ENCODE measurements at places on chromosomes 1 and 21.

DNA sequence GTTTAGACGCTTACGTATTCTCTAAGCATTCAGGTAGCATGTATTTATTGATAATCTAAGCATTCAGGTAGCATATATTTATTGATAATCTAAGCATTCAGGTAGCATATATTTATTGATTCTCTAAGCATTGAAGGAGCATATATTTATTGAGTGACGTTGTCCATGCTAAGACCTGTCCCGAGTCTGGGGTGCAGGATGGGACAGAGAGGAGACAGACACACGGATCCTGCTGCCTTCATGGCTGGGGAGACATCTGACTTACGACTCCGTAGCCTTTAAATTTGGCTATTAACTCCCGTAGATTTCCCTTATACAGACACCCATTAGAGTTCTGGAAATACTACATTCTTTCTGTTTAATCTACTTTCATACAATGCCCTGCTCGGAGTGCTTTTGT lies 982 bp downstream of the SCCPDH start:
- no peak for DNase-seq

DNA sequence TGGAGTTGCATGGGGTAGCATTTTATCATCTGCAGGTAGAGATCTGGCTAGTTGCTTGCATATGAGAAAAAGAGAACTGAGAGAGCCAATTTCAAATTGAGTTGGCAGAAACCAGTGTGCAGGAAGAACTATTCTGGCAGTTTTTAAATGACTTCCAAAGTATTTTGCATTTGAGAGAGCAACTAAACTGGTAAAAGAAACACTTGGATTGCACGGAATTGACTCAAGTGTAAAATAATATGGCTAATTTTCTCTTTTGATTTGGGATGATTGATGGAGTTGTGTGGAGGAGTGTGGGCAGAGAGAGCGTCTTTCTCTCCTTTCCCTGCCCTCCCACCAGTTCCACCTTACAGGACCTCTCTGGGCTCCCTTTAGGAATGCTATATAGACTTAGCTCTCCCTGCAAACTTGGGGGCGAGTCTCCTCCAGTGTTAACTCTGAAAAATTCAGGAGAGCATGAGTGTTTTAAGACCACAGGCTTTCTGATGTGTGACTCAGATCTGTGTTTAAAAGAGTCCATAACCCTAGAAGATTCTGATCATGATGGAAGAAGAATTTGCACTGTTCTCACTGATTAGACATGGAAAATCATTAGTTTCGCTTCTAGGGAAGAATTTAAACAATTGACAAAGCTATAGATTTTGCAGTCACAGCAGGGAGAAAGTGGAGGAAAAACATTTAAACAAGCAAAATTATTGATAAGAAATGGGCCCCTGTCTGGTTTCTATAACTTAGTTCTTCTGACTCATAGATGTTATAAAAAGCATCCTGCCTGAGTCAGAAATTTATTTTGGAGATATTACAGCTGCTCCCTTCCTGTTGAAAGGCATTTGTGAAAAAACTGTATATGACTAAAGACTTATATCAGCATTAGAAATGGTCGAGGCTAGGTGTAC lies 24.9 kb upstream of the CTBS start:
- DNase-seq: peak; percentile 66

- peak; percentile 9 for DNase-seq
Measured at GRCh38 chr1:182768963-182769362, 20.6 kb upstream of the NPL start.

DNA sequence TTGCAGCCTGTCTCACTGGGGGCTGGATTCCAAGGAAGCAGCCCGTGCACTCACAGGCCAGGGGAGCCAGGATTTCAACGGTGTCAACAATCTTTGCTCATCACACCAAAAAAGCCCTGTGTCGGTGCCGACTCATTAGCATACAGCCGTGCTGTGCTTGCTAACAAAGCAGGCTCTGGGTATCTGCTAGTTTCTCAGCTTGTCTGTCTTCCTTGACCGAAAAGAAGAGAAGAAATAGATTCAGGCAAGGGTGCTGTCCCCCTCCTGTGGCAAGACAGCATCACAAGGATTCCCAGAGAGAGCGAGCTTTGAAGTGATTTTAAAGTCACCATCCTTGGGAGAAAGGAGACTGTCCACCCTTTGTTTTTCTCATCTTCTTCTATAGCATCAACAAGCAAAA lies 214.7 kb downstream of the SDCCAG8 start:
- no peak for DNase-seq

GRCh38 chr1:202806845-202807450 lies 1.3 kb downstream of the KDM5B start:
- DNase-seq: no peak

DNA sequence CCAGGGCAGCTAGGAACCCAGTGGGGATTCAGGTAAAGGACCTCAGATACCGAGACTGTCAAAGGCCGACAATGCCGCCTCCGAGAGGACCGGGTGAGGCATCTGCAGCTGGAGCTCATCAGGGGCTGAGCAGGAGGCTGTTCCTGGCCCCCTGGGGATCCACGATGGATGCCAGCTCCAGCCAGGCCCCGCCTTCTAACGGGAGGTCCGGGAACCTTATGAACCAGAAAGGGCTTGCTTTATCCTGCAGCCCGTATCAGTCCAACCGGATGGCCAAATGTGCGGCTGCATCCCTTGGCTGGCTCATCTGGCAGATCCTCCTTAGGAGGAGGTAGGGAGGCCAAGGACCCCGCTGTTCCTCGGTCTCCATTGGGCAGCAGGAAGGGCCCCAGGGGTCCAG lies 32.0 kb downstream of the SLC45A1 start:
- DNase-seq: no peak

DNA sequence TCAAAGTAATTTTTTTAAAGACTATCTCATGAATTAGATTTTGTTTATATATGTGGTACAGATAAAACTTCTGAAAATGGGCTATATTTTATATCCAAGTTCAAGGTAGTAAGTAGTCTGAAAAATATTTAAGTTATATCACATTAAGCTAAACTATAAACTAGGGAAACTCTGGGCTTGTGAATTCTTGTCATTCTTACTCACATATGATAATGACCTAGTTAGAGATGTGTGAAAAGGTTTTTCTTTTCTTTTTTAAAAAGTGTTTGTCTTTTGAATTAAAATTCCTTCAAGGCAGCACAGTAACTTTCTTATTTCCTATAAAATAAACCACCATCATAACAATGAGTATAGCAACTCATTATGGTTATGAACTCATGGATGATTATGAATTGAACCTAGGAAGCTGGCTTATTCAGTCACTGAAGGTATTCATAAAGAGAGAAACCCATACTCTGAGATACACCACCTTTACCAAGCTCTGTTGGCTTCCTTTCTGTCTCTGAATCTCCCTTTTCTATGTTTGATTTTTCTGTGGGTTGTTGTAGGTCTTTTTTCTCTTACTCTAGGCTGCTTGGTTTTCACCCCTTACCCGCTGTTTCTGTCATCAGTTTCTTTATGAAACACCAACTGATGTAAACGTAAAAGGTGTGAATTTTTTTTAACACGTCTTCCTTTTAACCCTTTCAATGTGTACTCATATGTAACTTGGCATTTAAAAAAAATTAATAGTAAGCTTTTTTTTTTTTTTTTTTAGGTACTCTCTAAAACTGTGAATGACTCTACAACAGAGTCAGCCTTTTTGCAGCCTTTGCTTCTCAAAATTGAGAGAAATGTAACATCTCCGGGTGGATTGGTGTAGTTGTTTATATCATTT lies 25.2 kb downstream of the IL12RB2 start:
- DNase-seq: no peak

DNA sequence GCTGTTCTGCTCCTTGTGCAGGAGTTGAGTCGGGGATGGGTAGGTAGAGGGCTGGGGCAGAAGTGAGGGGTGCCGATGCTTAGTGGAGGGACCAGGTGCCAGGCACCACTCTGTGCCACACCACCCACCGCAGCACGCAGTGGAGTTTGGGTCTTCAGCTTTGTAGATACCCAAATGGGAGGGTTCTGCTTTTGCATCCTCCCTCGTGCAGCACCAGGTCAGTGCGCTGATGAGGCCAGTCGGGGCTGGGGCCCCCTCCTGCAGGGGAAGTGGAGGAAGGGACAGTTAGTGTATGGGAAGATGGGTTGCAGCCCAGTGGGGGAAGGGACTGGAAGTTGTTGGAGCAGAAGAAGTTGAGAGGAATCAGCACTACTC lies 244.0 kb downstream of the RHOU start:
- no peak for DNase-seq

- DNase-seq: no peak
Measured at GRCh38 chr1:40363721-40364120, 9.8 kb upstream of the SMAP2 start.

GRCh38 chr1:179955287-179955680 lies 674 bp downstream of the CEP350 start:
- DNase-seq: no peak

DNA sequence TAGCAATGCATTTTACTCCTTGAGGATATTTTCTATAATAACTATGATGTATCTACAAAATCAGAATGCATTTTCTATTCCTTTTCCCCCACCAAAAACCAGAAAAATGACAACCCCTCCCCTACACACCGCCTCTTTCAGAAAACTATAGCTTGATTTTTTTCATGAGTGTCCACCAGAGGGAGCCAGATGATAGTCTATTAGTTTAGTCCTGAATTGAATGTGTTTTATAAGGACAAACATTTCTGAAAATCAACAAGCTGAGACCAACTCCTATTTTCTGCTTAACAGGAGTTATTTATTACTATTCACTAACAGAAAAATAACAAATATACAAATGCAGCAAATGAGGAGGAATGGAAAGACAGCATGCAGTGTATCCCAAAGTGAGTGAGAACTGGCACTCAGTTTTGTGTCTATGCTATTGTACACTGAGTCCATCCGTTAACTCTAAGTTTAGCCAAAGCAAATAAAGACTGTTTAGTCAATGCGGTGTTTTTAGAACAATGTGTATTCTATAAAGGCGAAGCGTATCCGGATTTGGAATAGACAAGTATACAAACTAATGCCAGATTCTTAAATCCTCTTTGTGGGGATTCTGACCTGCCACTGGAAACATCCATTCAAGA lies 182.6 kb downstream of the VAV3 start:
- peak; percentile 15 for DNase-seq

DNA sequence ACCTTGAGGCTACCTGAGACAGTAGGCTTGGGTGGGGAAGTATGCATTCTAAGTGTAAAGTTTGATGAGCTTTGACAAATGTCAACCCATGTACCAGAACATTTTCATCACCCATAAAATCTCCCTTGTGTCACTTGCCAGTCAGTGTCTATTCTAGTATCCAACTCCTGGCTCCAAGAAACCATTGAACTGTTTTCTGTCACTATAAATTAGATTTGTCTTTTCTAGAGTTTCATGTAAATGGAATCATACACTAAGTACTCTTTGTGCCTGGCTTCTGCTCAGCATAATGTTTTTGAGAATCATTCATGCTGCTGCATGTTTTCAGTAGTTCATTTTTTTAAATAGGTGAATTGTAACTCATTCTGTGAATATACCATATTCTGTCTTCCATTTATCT lies 165.4 kb downstream of the DNM3 start:
- DNase-seq: no peak

- no peak for DNase-seq
Measured at GRCh38 chr1:154975409-154976059, 1.1 kb downstream of the CKS1B start.

DNA sequence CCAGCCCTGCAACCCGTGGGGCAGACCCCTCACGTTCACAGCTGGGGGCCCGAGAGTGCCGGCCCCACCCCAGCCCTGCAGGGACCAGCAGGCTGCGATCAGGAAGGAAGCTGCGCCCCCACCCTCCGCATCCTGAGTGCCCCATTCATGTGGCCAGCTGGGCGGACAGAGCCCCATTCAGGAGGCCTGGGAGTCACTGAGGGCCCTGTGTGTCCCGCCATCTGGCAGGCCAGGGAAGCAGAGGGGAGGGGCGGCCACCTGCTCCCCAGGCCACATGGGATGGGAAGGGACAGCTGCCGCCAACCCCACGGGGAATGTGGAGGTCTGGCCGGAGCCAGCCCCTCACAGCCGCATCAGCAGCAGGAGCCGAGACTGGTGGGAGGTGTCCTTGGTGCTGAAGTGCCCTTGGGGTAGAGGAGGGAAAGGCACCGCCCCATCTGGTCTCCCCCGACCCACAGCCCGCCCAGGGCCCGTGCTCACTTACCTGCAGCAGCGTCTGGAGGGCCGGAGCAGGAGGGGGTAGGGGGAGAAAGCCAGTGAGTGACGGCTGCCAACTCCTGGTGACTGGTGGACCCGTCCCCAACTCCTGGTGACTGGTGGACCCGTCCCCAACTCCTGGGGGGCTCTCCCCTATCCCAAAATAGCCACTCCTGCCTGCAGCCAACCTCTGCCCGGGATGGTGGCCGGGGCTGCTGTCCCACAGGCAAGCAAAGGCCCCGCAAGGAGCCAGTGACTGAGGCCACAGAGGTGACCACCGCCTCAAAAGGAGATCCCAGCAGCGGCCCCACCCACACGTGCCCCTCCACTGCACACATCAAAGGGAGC lies 8.7 kb downstream of the ACAP3 start:
- DNase-seq: no peak

DNA sequence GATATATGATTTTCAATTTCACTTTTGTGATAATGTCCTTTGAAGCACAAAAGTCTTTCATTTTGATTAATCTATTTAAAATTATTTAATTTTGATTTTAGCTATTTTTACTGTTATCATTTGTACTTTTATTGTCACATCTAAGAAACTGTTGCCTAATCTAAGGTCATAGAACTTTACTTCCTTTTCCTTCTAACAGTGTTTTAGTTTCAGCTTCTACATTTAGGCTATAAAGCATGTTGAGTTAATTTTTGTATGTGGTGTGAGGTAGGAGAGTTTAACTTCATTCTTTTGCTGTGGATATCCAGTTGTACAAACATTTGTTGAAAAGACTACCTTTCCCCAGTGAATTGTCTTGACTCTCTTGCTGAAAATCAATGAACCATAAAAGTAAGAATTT lies 204.5 kb downstream of the TM2D1 start:
- DNase-seq: no peak

- DNase-seq: peak; percentile 39
Measured at GRCh38 chr1:56397811-56398231, 181.5 kb downstream of the PLPP3 start.

GRCh38 chr1:77188770-77189169 lies 30.5 kb downstream of the PIGK start:
- no peak for DNase-seq

DNA sequence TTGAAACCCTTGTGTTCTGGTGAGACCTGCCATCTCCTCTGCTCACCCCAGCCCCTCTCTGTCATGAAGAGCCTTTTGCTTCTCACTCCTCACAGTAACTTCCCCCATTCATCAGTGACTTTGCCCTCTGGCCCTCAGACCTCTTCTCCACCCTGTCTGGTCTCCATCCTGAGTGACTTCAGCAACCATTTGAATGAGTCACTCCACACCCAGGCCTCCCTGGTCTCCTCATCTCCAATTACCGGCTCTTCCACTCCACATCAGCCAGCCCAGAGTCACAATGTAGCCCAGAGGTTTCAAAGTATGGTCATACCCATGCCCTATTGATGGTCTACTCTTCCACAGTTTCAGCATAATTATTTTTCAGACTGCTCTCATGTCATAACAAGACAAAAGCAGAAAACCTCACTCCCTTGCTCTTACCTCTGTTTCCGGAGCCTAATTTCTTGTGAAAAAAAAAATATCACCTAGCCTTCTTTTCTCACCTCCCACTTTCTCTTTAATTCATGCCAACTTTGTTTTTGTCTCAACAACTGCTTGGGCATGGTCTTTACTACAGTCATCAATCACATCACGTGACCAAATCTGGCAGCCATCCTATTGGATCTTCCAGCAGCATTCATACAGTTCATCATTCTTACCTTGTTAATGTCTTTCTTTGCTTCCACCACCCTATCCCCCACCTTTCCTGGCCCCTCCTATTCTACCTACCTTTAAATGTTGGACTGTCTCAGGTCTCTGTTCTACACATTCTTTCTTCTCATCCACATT lies 35.6 kb upstream of the NEK7 start:
- no peak for DNase-seq

- DNase-seq: no peak
Measured at GRCh38 chr1:235161685-235162327, 756 bp upstream of the RBM34 start.

GRCh38 chr1:2989185-2989584 lies 32.1 kb upstream of the ACTRT2 start:
- DNase-seq: no peak

Data from fibroblast of skin of left biceps (primary cell).